ENCODE measurements at places on chromosomes 4 and X. TPM values are rescaled to one million over a fixed set of nuclear protein-coding genes. Genes with fewer than 3 reads are reported as not detected.
A peak's percentile ranks its signal among the peaks of the same experiment; 100 is the strongest.

Gene FHL1
- 31.0 TPM for total RNA-seq

DNA sequence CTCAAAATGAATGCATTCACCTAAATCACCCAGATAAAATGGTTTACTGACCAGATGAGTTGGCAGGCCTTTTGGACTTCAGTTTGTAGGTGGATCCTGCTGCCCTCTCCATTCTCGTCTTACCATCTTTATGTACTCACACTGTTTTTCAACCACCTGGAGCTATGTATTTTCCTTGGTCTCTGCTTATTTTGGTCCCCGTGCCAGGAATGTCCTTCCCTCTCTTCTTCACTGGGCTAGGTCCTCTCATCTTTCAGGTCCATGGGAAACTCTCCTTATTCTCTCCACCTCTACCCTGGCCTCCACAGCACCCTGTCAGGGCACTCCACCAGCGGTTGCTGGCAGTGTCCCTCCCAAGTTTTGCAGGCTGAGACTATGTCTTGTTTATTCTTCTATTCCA is 2.6 kb downstream of the GPRIN3 start:
- H3K27ac ChIP-seq = peak overlapping the region; percentile 97
- H3K4me1 ChIP-seq = peaks cover 51% of the 10 kb centered on the region
- no peak for DNase-seq
- H3K27me3 ChIP-seq = no peaks in the 10 kb centered on the region
- H3K4me3 ChIP-seq = peak overlapping the region; percentile 93
- peaks cover 65% of the 10 kb centered on the region for H3K36me3 ChIP-seq

GRCh38 chrX:115949900-115950822 is 220.4 kb upstream of the AGTR2 start:
- no peaks in the 10 kb centered on the region for H3K27me3 ChIP-seq
- no peaks in the 10 kb centered on the region for H3K36me3 ChIP-seq
- DNase-seq = no peak
- H3K27ac ChIP-seq = no peak overlapping the region
- H3K4me3 ChIP-seq = no peak overlapping the region
- H3K4me1 ChIP-seq = no peaks in the 10 kb centered on the region

Gene RTL3
- total RNA-seq = not detected

Gene CXCL9
- not detected for total RNA-seq

Gene GPC3
- 0.08 TPM for total RNA-seq

Data from activated CD4-positive, alpha-beta memory T cell treated with anti-CD3 and anti-CD28 coated beads, Interleukin-2, amount 10 ng/mL, durations not matched to agents 7 days and 5 days (primary cell).